ENCODE measurements at places on chromosomes 12 and 14.

GRCh38 chr14:104885031-104885972 is 20.2 kb downstream of the CEP170B start:
- DNase-seq = no peak

DNA sequence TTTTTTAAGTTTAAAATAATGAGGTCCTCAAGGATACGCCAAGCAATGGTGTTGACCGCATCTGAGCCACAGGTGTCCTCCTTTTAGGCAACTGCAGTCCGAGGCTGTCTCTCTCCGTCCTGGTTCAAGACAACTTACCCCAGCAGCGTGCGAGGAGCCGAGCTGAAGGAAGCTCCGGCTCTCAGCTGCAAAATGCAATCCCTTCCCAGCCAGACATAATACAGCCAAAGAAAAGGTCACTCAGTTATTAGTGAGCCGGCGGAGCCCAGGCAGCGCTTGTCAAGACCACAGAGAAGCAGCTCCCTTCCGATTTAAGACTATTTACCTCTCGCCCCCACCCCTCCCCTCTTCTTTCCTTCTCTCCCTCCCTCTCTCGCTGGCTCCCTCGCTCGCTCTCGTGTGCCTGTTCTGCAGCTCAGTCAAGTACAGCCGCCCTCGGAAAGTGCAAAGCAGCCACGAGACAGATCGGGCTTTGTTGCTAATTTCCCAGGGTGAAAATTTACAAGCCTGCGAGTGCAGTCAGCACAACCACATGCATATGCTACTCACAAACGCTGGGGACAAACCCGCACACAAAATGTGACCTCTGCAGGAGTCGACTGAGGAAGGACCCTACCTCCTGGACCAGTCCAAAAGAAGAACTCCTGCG is 363 bp upstream of the LMO3 start:
- DNase-seq = no peak

GRCh38 chr12:78316631-78317468 is 486.2 kb downstream of the NAV3 start:
- DNase-seq = no peak

DNA sequence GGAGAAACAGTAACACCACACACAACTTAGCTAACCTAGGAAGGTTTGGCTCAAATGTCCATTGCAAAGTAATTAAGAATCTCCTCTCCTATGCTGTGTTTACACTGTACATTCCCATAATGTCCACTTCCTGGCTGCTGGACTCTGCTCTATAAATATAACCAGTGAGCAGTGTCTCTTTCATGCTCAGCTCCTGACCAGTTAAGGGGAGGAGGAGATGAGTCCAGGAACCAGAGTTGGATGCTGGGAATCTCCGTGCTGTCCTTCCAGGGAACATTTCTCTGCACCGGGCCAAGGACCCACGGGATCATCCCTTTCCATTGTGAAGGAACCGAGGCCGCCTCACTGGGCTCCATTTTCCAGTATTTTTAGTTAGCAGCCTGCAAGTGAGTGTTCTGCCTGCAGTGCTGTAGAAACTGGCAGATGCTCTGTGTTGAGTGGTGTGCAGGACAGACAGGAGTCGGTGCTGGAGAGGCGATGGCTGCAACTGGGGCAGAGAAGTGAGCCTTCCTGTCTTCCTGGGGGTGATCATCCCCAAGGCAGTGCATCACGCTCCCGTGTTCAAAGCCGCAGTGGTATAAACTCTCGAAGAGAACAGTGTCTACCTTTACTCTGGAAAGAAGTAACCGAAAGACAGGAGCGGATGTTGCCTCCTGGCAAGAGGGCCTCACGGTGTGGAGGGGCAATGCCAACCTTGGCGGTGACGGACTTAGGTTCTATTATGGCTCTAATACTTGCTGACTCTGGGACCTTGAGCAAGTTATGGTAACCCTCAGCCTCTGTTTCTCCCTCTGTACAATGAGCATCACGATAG is 195.5 kb downstream of the CACNA1C start:
- no peak for DNase-seq

GRCh38 chr14:50501642-50502041 is 30.7 kb downstream of the MAP4K5 start:
- DNase-seq = no peak

Data from stimulated activated naive CD8-positive, alpha-beta T cell treated with anti-CD3 and anti-CD28 coated beads, Interleukin-15, Interleukin-2, amounts not matched to agents 100 U/mL and 50 U/mL, for 24 hours (primary cell).